ENCODE measurements at places on chromosomes 4 and X.

DNA sequence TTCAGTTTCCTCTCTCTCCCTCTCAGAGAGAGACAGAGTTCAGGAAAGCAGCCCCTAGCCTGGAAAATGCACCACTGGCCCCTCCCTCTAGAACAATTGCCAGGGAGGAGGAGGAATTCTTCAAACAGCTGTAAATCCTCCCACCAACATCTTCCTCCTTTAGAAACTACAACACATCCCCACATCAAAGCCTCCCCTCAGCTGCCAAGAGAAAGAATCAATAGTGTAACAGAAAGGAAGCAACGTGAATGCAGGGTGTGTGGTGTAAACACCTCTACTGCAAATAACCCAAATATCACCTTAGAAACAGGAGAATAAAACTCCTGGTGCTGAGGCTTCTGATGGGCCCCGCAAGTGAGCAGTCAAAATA lies 249.9 kb upstream of the GATB start:
- no peak for DNase-seq

DNA sequence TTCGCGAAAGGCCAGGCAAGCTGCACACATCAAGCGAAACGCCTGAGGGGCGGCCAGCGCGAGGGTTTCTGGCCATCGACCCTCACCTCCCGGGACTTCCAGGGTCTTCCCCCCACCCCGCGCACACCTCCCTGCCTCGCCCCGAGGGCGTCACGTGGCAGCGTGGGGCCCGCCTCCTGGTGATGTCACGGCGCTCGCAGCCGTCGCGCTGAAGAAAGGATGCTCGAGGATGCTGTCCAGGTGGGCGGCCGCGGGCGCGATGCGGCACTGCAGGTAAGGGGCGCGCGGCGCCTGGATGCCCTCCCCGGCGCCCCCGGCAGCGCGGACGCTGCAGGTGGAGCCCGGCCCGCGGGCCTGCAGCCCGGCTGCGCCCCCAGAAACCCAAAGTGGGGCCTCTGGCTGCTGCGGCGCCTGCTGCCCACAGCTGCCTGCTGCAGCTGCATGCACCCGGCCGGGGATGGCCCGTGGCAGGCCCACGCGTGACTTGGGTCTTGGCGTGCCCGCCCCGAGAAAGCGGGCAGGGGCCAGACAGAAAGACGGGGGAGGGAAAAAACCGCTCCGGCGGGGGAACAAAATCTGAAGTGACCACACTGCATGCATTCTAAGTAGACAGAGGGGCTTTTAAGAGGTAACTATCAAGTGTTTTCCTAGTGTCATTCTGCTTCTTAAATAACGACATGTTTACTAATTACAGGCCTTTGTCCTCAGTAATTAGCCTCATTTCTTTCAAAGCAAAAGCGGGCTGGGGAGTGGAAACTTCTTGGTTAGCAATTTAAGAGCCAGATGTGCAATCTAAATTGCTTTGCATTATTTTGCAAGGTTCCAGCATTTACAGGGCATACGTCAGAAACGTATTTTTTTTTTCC lies 1.7 kb downstream of the CLCN4 start:
- no peak for DNase-seq

GRCh38 chrX:53288189-53288588 lies 6.8 kb upstream of the IQSEC2 start:
- DNase-seq, result no peak

DNA sequence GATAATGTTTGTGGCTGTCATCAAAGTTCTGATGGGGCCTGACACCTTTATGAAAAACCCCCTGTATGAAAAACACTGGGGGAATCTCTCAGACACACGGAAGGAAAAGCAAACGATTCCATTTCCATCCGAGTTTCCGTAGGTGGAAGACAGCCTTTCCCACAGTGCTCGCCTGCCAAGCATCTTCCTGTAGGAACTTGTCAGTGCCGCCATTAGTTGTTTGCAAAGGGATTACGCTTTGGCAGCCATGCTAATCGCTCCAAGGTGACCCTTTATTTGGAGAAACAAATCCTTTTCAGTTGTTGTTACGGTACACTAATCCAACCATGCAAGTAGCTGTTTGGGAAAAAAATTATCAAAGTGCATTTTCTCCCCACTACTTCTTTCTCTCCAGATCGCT lies 44.4 kb upstream of the STOX2 start:
- no peak for DNase-seq

GRCh38 chrX:81868979-81869378 lies 667.1 kb downstream of the SH3BGRL start:
- no peak for DNase-seq

DNA sequence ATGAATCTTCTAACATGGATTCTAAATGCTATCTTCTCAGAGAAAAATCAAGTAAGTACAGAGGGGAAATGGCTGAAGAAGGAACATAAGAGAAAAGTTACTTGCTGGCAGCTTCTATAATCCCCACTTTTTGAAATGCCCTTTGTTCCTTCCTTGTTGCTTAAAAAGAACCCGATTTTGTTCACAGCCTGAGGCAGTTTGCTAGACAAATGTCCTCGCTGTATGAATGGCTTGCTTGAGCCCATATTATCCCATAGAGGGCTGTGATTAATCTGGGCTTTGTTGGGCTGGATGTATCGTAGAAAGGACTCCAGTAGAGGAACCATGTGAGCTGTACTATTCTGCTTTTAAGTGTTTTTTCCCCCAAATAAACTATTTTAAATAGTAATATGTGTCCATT lies 134.3 kb upstream of the FGF13 start:
- DNase-seq, result no peak

DNA sequence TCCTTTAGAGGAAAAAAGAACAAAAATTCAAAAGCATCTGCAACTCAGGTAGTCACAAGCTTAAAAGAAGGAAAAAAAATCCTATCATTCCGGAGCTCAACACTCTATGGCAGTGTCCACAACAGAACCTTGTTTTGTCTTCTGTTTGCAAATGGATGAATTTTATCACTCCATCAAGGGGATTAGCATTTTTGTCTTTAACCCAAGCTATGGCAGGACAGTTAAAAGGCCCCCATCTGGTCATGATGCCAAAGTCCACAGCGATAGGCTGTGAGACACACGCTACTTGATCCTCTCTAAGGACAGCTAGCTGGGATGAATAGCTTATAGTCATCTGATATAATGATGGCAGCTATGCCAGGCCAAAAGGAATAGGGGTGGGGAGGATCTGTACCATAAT lies 16.6 kb downstream of the AMER1 start:
- DNase-seq, result no peak

GRCh38 chrX:119482481-119483480 lies 14.5 kb downstream of the SLC25A5 start:
- peak; percentile 42 for DNase-seq

- DNase-seq, result no peak
Observed at GRCh38 chr4:178339769-178340168, 897.5 kb upstream of the AGA start.

GRCh38 chr4:63393544-63393943 lies 1015.7 kb downstream of the TECRL start:
- DNase-seq, result no peak

DNA sequence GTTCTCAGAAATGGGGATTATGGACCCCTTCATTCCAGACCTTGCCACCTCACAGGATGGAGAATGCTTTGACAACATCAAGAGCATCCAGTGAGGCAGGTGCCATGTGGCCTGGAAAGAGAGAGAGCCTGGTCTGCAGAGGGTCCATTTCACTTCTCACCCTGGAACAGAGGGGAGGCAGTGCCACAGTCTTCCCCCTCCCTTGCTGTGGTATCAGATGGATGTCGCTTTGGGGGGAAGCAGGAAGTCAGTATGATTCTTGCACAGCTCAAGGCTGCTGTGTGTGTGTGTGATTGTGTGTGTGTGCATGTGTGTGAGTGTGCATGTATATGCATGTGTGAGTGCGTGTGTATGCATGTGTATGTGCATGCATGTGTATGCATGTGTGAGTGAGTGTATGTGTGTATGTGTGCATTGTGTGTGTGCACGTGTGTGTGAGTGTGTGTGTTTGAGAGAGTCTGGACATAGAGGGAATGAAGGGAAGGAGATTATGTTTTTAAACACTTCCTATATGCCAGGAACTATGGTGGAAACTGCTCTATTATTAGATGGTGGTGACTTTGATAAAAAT lies 328.6 kb upstream of the CLNK start:
- no peak for DNase-seq

DNA sequence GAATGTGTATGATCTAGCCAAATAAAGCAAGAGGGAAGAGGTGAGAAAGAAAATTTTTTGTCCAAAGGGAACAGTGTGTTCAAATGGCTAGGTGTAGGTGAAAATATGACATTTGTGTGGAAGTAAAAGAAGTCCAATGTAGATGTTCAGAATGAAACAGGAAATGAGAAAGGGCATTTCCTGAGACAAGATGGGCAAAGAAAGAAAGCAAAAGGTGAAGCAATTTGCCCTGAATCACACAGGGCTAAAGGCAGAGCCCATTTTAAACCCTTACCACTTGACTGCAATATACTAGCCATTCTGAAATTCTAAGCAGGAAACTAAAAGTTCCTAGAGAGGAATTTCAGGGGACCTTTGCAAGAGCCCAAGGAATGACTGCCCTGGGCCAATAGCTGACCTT lies 36.0 kb downstream of the CLOCK start:
- no peak for DNase-seq

DNA sequence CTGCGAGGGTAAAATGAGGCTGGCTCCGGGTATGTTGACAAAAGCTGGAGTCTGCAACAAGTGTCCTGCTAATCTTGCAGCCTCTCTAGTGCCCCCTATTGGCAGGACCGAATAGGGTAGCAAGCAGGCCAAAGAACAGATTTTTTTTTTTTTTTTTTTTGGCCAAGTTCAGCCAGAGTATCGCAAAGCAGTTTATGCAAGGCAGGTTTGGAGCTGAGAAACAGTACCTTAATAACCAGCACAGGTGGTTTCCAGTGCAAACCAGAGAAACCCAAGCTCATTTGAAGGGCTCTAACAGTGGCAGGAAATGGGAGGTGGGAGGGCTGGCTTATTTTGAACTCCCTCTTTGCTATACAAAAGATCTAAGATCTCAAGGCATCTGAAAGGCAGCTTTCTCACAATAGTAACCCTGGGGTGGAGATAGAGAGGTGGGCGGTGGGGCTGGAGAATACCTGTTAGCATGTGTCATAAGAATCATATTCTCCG lies 38.2 kb upstream of the OCIAD2 start:
- DNase-seq, result peak; percentile 2

DNA sequence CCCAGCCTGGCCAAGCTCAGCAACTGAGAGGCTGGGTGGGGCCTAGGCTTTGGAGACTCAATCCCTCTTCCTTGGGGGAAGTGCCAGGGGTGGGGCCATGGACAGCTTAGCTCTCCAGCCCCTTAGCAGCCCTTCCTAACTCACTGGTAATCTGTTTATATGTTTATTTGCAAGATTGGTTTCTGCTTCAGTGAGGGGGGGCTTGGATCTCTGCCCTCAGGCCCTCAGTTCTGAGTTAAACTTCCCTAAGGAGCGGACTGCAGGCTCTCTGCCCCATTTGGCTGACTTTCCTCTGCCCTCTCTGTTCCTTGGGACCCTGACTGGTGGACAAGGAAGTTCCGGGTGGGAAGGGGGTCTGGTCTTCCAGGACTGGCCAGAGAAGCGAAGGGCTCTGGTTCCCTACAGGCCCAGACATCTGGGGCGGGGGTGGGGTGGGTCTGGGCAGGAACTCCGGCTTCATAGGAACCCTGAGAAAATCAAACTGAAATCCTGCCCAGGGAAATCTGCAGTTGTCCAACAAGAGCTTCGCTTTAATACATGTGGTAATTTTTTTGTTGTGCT lies 51.4 kb downstream of the NALF2 start:
- no peak for DNase-seq

GRCh38 chrX:81959964-81960363 lies 758.1 kb downstream of the SH3BGRL start:
- no peak for DNase-seq

GRCh38 chr4:119100655-119101054 lies 35.0 kb upstream of the MYOZ2 start:
- no peak for DNase-seq

GRCh38 chrX:93673869-93674271 lies at the start of gene FAM133A:
Gene FAM133A (plus strand): TSS chrX:93674206. CDS start chrX:93709420, 35,214 bp downstream.
- no peak for DNase-seq

GRCh38 chrX:43656005-43656494 lies at the start of gene MAOA:
Gene MAOA (plus strand): TSS chrX:43656299. CDS start chrX:43656342, 43 bp downstream.
- DNase-seq, result no peak

GRCh38 chrX:11666952-11667685 lies 1.4 kb upstream of the ARHGAP6 start:
- DNase-seq, result no peak

GRCh38 chr4:68691186-68691585 lies 20.7 kb upstream of the UGT2B15 start:
- no peak for DNase-seq

- DNase-seq, result no peak
Observed at GRCh38 chrX:70432936-70433847, 10.1 kb downstream of the GDPD2 start.

- DNase-seq, result no peak
Observed at GRCh38 chr4:99811850-99812249, 4.8 kb upstream of the DAPP1 start.

- no peak for DNase-seq
Observed at GRCh38 chrX:107712231-107713202, 63.1 kb downstream of the TSC22D3 start.

GRCh38 chr4:158162631-158163030 lies 10.2 kb downstream of the GASK1B start:
- DNase-seq, result no peak

GRCh38 chr4:8919651-8920288 lies 48.1 kb upstream of the HMX1 start:
- DNase-seq, result no peak

GRCh38 chrX:119981286-119982070 lies 37.9 kb upstream of the NKAP start:
- no peak for DNase-seq

- DNase-seq, result no peak
Observed at GRCh38 chr4:106993827-106994226, 42.3 kb downstream of the DKK2 start.

- DNase-seq, result no peak
Observed at GRCh38 chrX:97563531-97564133, 679.9 kb downstream of the RPA4 start.

GRCh38 chr4:8762951-8763735 lies 108.5 kb downstream of the HMX1 start:
- DNase-seq, result no peak

DNA sequence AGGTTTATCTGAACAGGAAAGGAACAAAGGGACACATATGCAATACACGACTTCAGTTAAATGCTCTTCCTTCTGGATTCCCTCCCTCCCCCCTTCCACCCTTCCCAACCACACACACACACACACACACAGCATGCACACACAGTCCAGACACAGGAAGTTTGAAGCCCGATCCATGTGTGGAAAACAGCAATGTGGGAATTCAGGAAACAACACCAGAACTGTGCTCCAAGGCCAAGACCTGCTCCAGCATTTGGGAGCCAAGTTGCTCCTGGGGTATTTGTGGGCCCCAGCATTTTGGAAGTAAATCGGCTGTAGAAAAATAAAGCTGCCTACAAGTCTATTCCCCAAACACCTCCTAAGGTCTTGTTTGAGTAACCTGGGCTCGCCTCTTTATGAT lies 5.6 kb upstream of the AMOT start:
- DNase-seq, result no peak

- DNase-seq, result no peak
Observed at GRCh38 chrX:111662292-111662691, 18.7 kb upstream of the ALG13 start.

DNA sequence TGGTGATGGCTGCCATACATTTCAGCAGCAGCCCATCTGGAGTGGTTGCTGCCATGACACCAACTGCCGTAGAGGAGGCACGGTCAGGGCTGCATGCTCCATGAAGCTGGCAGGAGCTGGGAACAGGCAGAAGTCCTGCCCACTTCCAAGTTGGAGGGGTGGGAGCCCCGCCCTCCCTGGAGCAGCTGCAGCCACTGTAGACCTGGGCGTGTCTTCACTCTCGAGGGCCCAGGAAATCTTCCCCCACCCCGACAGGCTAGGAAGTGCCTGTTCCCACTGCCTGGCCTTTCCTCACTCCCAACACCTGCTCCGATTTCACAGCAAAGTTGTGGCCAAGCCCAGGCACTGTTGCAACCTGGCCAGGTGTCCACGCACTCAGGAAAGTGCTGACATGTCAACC lies 42.3 kb downstream of the NALF2 start:
- no peak for DNase-seq

Data from stimulated activated CD4-positive, alpha-beta T cell treated with anti-CD3 and anti-CD28 coated beads, Interleukin-1b, Interleukin-23, amount 100 ng/mL, for 1 hour (primary cell).